Camera-type eye (tissue), 1 donor: ENCODE measurements at places on chromosomes 4 and X. TPM values are rescaled to one million over a fixed set of nuclear protein-coding genes. Genes with fewer than 3 reads are reported as not detected.

Gene PACRGL
- 72.2 TPM for total RNA-seq

Gene CDKL2
- total RNA-seq: 8.1 TPM

Gene SYNPO2
- 66.4 TPM for total RNA-seq

Gene PDZD4
- total RNA-seq: 44.0 TPM

Gene PPARGC1A
- 40.5 TPM for total RNA-seq

Gene SLC38A5
- 103 TPM for total RNA-seq

Gene WDR17
- total RNA-seq: 37.8 TPM

Gene USP9X
- 180 TPM for total RNA-seq

Gene IL2
- not detected for total RNA-seq

Gene LNX1
- total RNA-seq: 12.3 TPM

Gene RAI2
- 3.8 TPM for total RNA-seq

Gene KIT
- 87.7 TPM for total RNA-seq

Gene CT45A1
- total RNA-seq: not detected

Gene CXCL9
- not detected for total RNA-seq

Gene EXOC1L
- total RNA-seq: not detected

Gene CYLC1
- not detected for total RNA-seq

Gene MID1
- 70.7 TPM for total RNA-seq

Gene SFRP2
- 103 TPM for total RNA-seq

Gene KLKB1
- 2.1 TPM for total RNA-seq

Gene NDP
- total RNA-seq: 13.5 TPM

Gene CPZ
- 59.4 TPM for total RNA-seq

Gene SPIN2A
- 2.0 TPM for total RNA-seq

Gene SGMS2
- total RNA-seq: 34.6 TPM

Gene PPP2R2C
- total RNA-seq: 10.1 TPM

Gene ZDHHC9
- 19.4 TPM for total RNA-seq

Gene GPR119
- total RNA-seq: not detected

Gene PABPC1L2B
- total RNA-seq: 0.38 TPM
